ENCODE measurements at places on chromosomes 1 and 21.

- DNase-seq, result no peak
These were observed 29.3 kb upstream of the ERO1B start for GRCh38 chr1:236311040-236311439.

GRCh38 chr1:240343966-240344365 lies 252.3 kb downstream of the FMN2 start:
- no peak for DNase-seq

- no peak for DNase-seq
These were observed 365.1 kb upstream of the VAMP3 start for GRCh38 chr1:7405844-7406500.

DNA sequence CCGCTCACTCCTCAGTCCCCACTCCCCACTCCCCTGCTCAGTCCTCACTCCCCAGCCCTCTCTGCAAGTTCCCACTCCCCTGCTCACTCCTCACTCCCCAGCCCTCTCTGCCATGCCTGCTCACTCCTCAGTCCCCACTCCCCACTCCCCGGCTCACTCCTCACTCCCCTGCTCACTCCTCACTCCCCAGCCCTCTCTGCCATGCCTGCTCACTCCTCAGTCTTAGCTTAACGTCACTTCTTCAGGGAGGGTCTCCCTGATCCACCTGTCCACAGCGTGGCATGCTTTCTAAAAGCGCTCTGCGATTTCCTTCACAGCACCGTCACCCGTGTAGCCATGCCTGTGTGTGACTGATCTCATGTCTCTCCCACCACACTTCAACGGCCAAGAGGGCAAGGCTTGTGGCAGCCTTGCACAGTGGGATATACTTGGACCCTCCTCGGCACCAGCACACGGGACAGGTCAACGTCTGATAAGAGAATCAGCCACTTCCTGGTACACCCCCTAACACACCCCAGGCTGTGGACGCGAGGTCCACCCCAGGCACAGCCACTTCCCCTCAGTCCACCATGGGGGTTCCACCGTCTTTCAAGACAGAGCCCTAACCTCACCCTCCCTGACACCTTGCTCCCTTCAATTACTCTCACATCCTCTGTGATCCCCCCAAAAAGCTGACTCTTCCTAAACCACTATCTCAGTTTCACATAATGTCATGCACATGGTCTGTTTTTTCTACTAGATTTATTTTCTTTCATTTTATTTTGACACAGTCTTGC lies 14.0 kb downstream of the PRDM15 start:
- no peak for DNase-seq

DNA sequence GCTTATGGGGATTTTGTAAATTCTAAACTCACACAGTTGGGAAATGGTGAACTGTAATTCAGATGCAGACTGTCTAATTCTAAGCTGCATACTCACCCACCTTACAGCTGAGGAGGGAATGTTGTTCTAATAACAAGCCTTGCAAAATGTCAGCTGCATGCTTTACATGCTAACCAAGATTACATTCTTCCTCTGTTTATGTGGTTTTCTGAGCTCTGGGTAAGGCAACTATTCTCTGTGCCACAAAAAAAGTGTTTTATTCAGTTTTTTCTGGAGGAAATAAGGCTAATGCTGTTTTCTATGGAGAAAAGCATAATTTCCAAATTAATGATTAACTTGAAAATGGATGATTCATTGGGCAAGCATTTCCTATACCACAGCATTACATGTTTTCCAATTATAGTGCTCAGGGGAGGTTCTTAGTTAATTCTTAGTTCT lies 64.9 kb downstream of the RGS13 start:
- DNase-seq, result no peak

- no peak for DNase-seq
These were observed 70.7 kb upstream of the SYT6 start for GRCh38 chr1:114224196-114224907.

- DNase-seq, result no peak
These were observed 165.3 kb downstream of the TOMM20 start for GRCh38 chr1:234963180-234963903.

DNA sequence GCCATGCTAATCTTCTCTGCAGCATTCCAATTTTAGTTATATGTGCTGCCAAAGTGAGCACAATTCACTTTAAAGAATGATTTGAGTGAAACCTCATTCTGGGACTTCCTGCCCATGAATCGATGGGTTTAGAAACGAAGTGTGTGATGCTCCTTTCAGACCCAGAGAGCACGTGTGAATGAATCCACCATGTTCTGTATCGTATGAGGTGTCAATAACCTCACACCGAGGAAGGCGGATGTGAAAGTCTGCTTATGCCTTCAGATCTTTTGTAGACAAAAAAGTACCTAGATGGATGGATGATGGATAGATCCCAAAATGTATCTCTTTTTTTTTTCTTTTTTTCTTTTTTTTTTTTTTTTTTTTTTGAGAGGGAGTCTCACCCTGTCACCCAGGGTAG lies 13.8 kb downstream of the UBASH3A start:
- no peak for DNase-seq

- DNase-seq, result no peak
These were observed 406.7 kb downstream of the DISC1 start for GRCh38 chr1:232033285-232033684.

DNA sequence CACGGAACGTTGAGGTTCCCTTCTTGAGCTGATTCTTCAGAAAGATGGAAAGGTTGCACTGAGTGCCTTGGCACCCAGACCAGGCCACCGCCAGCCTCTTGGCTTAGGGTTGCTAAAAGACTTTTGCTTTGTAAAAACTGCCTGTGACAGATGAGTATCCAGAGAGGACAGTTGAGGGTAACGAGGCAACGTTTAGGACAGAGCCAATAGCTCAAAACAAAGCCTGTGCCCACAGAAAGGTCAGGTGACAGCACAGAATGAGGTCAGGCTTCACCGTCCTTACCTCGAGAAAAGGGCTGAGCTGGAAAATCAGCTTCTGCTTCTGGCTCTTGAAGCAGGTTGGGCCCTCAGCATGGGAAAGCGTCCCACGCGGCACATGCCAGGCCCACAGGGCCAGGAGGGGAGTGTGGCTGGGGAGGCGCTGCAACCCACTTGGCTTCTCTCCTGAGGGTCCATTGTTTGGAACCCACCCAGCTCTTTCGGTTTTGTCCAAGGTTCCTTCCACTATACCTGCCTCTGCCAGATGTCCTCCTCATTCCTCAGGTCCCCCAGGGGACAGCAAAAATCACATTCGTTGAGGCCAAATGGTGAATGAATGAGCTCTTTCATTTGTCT lies 55.5 kb downstream of the SCCPDH start:
- DNase-seq, result no peak

DNA sequence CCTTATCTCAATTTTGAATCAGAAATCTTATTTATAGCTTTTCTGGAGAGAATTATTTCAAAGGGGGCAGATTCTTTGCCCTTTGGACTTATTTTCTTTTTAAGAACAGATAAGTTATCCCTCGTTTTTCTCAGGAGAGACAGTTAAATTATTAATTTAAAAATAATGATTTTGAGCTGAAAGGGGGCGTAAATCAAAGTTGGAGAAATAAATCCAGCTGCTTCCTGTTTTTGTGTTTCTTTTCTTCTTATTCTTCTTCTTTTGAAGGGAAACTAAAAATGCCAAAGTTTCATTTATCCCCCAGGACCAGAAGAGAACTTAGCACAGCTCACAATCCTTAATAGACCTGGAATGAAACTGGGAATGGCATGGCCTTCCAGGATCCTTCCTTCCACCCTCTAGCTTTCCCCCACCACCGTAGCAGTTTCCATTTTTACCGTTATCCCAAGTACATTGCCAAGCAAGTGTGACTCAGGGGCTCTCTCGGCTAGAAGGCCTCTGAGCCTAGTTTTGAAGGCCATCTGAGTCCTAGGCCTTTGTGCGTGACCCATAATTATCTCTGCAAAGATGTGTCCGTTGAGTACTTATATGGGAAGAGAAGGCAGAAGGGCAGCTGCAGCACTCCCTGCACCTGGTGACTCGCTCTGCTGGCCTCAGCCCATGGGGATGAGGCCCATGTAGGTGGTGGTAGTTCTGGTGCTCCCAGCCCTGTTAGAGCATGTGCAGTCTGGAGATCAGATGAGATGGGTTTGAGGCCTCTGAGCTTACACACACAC lies 181.7 kb downstream of the ROR1 start:
- no peak for DNase-seq

GRCh38 chr21:40244981-40245380 lies 377.7 kb downstream of the PCP4 start:
- no peak for DNase-seq

- DNase-seq, result no peak
These were observed 61.8 kb upstream of the NBL1 start for GRCh38 chr1:19582318-19582717.

DNA sequence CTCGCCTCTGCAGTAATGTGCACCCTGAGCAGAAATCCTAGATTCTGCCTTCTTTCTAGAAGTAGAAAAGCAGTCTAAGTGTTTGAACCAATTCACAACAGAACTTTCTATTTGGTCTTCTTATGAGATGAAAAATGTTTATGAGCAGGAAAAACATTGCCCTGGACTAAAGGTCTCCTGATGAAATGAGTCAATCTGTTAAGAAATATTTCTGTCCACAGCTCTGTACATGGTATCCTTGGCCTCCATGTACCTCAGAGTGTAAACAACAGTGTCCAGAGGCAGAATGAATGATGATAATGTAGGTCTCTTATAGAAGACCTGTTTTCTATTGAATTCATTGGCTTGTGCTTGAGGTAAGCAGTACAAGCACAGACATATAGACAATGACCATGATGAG lies 6.2 kb upstream of the APCS start:
- DNase-seq, result no peak

- no peak for DNase-seq
These were observed 8.9 kb downstream of the KIF17 start for GRCh38 chr1:20708891-20709290.

DNA sequence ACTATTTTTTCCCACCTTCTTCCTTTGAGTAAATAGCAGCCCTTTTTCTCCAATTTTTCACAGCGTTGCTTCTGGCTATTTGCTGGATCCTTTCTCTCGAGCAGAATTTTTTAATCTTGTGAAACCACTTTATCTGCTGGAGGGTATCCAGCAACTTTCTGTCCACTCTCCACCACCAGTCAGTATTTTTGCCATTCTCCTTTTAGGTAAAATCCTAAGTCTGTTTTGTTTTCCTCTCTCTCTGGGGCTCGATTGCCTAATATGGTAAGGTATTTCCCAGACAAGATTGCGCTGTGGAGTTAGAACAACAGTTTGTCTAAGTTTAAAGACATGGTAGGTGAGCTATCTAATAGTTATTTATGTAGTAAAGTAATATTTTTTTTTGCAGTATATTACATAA lies 156.9 kb downstream of the PPP1R12B start:
- no peak for DNase-seq

- no peak for DNase-seq
These were observed 16.5 kb downstream of the PRRX1 start for GRCh38 chr1:170680428-170680827.

GRCh38 chr1:36520056-36520455 lies 37.3 kb upstream of the CSF3R start:
- DNase-seq, result no peak

DNA sequence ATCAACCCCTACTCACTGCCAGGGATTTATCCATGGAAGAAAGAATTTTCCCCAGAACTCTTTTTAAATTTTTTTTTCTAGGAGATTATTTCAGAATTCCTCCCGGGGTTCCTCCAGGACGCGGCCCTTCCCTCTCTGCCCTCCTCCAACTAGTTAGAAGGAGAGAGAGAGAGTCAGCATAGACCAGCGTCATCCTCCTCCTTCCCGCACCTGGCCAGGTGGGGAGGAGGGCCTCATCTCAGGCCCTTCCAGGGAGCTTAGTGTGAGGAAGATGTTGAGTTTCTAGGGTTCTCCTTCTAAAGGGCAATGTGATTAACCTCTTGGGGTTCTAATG lies 63.6 kb downstream of the CDK18 start:
- no peak for DNase-seq

- no peak for DNase-seq
These were observed 15.0 kb upstream of the SDC3 start for GRCh38 chr1:30923597-30923996.

GRCh38 chr21:34020983-34021553 lies 52.3 kb upstream of the MRPS6 start:
- no peak for DNase-seq

GRCh38 chr1:32023351-32023750 lies 9.7 kb downstream of the KHDRBS1 start:
- no peak for DNase-seq

DNA sequence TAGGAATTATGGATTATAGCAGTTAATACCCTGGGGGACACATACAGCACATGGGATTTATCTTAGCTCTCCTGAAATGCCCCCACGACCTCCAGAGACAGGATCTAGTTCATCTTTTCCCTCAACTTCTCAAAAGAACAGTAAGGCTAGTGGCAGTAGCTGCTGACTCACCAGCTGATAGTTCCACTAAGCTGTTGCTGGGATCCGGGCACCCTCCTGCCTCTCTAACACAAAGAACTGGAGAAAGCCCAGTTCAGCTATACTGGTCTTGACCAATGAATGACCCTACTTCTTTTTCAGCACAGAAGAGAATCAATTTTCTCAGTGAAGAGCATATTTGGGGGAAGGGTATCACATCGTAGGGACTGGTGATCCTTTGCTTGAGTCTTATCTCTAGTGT lies 84.1 kb downstream of the PGBD5 start:
- no peak for DNase-seq

GRCh38 chr1:92118826-92119225 lies 38.7 kb downstream of the BTBD8 start:
- DNase-seq, result no peak

DNA sequence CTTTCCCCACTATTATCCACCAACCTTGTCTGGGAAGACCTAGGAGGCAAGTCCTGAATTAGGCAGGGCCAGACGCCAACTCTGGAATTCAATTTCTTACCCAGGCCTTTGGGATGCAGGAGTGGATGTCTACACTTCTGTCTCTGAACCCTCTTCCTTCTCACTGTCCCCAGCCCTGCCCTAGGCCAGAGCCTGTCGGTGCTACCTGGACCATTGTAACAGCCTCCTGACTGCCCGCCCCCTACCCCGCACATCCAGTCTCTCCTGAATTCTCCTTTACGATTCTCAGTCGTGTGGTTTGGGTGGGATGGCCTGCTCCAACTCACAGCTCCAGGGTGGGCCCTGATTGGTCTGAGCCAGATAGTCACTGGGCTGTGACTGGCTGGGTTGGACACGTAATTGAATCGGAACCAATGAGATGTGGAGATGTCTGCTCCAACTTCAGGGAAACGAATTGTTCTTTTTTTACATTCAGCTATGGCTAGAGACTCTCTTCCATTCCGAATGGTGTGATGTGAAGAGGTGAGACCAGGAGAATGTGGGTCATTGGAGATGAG lies 304.6 kb downstream of the PTPRU start:
- DNase-seq, result no peak

All from NCI-H1436 treated with DMSO at 0.1 percent for 48 hours (cell line).